ENCODE measurements at places on chromosomes 3 and 15.

DNA sequence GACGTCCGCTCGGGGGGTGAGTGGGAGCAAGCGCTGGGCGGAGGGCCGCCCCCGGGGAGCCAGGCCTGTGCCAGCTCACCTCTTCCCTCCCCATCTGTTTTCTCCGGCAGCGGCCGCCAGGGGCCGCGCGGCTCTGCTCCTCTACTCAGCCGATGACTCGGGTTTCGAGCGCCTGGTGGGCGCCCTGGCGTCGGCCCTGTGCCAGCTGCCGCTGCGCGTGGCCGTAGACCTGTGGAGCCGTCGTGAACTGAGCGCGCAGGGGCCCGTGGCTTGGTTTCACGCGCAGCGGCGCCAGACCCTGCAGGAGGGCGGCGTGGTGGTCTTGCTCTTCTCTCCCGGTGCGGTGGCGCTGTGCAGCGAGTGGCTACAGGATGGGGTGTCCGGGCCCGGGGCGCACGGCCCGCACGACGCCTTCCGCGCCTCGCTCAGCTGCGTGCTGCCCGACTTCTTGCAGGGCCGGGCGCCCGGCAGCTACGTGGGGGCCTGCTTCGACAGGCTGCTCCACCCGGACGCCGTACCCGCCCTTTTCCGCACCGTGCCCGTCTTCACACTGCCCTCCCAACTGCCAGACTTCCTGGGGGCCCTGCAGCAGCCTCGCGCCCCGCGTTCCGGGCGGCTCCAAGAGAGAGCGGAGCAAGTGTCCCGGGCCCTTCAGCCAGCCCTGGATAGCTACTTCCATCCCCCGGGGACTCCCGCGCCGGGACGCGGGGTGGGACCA is 632 bp upstream of the CRELD1 start:
- peak overlapping the region; percentile 72 for H3K27ac ChIP-seq
- peak; percentile 85 for DNase-seq
- H3K27me3 ChIP-seq = no peaks in the 10 kb centered on the region
- peaks cover 34% of the 10 kb centered on the region for H3K36me3 ChIP-seq

DNA sequence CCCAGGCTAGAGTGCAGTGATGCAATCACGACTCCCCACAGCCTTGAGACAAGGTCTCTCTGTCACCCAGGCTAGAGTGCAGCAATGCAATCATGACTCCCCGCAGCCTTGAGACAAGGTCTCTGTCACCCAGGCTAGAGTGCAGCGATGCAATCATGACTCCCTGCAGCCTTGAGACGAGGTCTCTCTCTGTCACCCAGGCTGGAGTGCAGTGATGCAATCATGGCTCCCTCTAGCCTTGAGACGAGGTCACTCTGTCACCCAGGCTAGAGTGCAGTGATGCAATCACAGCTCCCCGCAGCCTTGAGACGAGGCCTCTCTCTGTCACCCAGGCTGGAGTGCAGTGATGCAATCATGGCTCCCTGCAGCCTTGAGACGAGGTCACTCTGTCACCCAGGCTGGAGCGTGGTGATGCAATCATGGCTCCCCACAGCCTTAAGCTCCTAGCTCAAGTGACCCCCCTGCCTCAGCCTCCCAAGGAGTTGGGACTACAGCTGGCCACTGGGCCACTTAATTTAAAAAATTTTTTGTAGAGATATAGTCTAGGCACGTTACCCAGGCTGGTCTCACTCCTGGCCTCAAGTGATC is 26.1 kb downstream of the TFRC start:
- H3K4me3 ChIP-seq = no peak overlapping the region
- peaks cover 46% of the 10 kb centered on the region for H3K36me3 ChIP-seq
- H3K27me3 ChIP-seq = no peaks in the 10 kb centered on the region

DNA sequence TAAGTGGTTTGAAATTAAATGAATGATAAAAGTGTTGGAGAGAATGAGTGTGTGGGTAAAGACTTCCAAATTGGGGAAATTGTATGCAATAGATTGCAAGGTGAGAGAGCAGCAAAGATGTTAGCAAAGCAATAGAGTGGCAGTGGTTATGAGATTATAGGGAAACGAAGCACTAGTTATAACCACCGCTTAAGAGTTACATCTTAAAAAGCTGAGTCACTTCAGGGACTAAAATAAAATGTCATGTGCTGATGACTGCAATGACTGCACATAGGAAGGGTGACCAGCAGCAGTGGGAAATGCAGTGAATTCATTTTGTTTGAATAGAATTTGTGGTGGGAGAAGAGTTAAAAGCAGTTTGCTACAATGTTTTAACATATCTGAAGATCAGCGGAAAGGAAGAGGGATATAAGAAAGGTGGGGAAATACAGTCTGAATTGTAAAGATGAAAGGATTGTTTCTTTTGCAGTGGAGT is 127.3 kb downstream of the RAP2B start:
- H3K27ac ChIP-seq = no peak overlapping the region
- no peaks in the 10 kb centered on the region for H3K36me3 ChIP-seq
- H3K4me3 ChIP-seq = no peak overlapping the region
- H3K4me1 ChIP-seq = peaks cover 2% of the 10 kb centered on the region
- DNase-seq = peak; percentile 70
- no peaks in the 10 kb centered on the region for H3K27me3 ChIP-seq

DNA sequence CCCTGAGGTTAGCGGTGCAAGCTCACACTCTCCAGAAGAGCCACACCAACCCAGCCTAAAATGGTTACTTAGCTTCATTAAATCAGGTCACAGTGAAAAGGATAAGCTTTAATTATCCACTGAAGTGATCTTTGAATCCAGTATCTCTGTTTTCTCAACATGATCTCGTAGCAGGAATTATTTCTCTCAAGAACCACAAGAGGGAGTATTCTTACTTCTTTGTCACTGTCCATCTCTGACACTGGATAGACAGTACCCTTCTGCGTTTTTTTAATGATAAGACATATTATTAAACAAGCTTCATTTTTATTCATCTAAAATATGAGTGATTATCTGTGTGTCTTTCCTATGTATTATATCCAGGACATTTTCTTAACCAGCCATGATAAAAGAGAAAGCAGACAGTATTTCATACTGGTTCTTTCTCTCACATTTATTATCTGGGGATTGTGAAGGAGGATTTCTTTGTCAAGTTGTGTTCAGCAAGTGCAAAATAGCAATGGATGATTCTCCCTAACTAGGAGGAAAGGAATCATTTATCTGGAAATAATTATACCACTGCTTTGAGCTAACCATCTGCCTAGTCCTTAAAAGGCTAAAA is 105.4 kb upstream of the CCDC54 start:
- H3K27me3 ChIP-seq = no peaks in the 10 kb centered on the region
- H3K36me3 ChIP-seq = no peaks in the 10 kb centered on the region
- no peak overlapping the region for H3K27ac ChIP-seq
- DNase-seq = peak; percentile 60
- no peak overlapping the region for H3K4me3 ChIP-seq
- no peaks in the 10 kb centered on the region for H3K4me1 ChIP-seq

GRCh38 chr3:73427048-73427706 is 197.6 kb downstream of the PDZRN3 start:
- no peaks in the 10 kb centered on the region for H3K4me1 ChIP-seq
- no peak overlapping the region for H3K27ac ChIP-seq
- no peaks in the 10 kb centered on the region for H3K27me3 ChIP-seq
- no peak for DNase-seq
- no peak overlapping the region for H3K4me3 ChIP-seq
- no peaks in the 10 kb centered on the region for H3K36me3 ChIP-seq

DNA sequence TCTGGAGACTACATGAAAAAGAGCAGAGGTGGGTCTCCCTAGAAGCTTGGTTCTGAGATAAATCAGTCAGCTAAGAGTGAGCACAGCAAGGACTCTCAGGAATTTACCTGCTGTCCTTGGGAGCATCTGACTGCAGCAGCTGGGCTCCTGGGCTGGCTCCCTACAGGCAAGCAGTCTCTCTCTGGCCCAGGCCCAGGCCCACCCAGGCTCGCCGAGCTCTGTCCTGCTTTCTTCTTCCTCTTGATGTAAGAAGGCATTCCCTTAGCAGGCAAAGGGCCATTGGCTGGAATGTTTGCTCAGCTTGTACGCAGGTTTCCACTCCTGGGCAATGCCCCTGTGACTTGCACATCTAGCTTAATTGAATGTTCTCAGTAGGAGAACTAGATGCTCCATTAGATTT is 4.3 kb upstream of the RBP2 start:
- H3K4me1 ChIP-seq = peaks cover 1% of the 10 kb centered on the region
- no peak overlapping the region for H3K4me3 ChIP-seq
- no peak for DNase-seq
- no peaks in the 10 kb centered on the region for H3K27me3 ChIP-seq

- peaks cover 9% of the 10 kb centered on the region for H3K27me3 ChIP-seq
- H3K4me3 ChIP-seq = no peak overlapping the region
- no peaks in the 10 kb centered on the region for H3K4me1 ChIP-seq
- H3K36me3 ChIP-seq = no peaks in the 10 kb centered on the region
- peak; percentile 73 for DNase-seq
These were observed 84.7 kb downstream of the SEC22A start for GRCh38 chr3:123286308-123287023.

GRCh38 chr15:89632563-89633430 is 22.5 kb downstream of the KIF7 start:
- no peak for DNase-seq
- H3K4me1 ChIP-seq = no peaks in the 10 kb centered on the region
- H3K36me3 ChIP-seq = peaks cover 57% of the 10 kb centered on the region
- H3K27ac ChIP-seq = no peak overlapping the region
- H3K4me3 ChIP-seq = no peak overlapping the region
- no peaks in the 10 kb centered on the region for H3K27me3 ChIP-seq

- DNase-seq = peak; percentile 61
- no peak overlapping the region for H3K4me3 ChIP-seq
- H3K27ac ChIP-seq = no peak overlapping the region
- peaks cover 3% of the 10 kb centered on the region for H3K4me1 ChIP-seq
- no peaks in the 10 kb centered on the region for H3K27me3 ChIP-seq
- H3K36me3 ChIP-seq = no peaks in the 10 kb centered on the region
These were observed 170.7 kb downstream of the DIPK2A start for GRCh38 chr3:144142151-144142840.

DNA sequence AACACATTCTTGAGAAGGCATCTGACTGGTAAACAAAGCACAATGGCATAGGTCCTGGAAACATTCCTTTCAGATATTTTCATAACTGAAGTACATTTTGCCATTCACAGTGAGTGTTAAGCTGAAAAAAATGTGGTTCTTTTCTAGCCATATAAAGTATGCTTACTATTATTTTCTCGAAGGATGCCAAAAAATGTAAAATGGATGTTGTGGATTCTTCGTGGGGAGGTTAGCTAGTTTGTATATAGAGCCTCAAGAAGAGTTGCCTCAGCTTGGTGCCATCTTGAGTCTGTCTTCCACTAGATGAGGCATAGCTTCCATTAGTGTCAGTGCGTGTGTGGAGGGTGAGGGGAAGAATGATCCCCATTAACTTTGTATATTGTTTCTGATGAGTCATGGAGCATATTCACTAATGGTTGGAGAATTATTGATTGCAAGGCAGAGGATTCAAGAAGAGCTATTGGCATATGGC is 4.1 kb downstream of the MBNL1 start:
- H3K36me3 ChIP-seq = no peaks in the 10 kb centered on the region
- H3K27ac ChIP-seq = peak overlapping the region; percentile 81
- peak; percentile 92 for DNase-seq
- H3K4me3 ChIP-seq = no peak overlapping the region
- H3K4me1 ChIP-seq = no peaks in the 10 kb centered on the region

- H3K4me1 ChIP-seq = peaks cover 27% of the 10 kb centered on the region
- H3K27me3 ChIP-seq = no peaks in the 10 kb centered on the region
- H3K36me3 ChIP-seq = peaks cover 9% of the 10 kb centered on the region
- H3K27ac ChIP-seq = no peak overlapping the region
- DNase-seq = no peak
- no peak overlapping the region for H3K4me3 ChIP-seq
These were observed 42.1 kb downstream of the CTDSPL start for GRCh38 chr3:37903734-37904133.

DNA sequence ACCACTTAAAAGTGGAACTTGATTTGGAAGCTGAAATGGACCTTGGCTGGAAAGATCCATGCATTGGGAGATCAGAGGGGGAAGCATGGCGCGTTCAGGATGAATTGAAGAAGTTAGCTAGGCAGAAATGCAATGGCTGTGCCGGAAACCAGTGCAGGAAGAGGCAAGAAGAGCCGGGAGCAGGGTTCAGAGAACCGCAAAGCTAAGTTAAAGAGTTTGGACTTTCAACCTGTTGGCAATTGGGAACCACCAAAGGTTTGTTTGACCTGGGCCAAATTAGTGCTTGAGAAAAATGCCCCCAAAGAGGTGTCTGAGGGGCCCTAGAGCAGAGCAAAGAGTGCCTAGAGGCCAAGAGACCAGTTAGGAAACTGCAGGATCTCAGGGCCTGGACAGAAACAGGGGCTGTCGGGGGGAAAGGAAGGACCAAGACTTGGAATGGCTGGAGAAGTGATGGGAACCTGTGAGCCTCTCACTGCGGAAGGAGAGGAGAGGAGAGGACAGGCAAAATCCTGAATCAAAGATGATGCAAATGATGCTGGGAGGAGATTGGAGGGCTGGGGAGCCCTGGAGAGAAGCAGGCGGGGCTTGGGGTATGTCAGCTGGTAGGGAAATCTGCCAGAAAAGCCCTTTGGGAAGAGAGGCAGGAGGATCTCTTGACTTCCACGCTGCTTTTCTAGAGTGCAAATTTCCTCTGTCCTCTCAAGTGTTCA is 49.3 kb downstream of the FAM174B start:
- H3K36me3 ChIP-seq = no peaks in the 10 kb centered on the region
- no peak for DNase-seq
- no peaks in the 10 kb centered on the region for H3K27me3 ChIP-seq
- no peak overlapping the region for H3K27ac ChIP-seq
- no peaks in the 10 kb centered on the region for H3K4me1 ChIP-seq

DNA sequence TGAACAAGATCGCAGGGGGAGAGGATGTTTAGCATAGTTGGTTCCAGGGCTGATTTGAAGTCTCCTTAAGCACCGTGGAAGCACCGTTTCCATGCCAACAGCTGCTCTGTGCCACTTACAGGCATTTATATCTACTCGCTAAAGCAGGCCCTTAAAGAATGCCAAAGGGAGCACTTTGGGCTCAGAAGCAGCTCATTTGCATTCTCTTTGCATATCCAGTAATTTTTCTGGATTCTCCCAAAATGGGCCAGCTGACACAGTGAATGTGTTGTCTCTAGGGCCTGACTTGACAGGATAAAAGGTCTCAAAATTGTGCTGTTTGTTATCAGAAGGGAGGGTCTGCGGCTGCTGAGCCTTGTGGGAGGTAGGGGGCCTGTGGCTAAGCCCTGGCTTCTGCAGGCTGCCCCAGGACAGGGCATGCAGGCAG is 138.6 kb downstream of the FBLN2 start:
- H3K36me3 ChIP-seq = no peaks in the 10 kb centered on the region
- no peak for DNase-seq
- H3K27me3 ChIP-seq = peaks cover 72% of the 10 kb centered on the region
- no peak overlapping the region for H3K27ac ChIP-seq
- H3K4me3 ChIP-seq = no peak overlapping the region

DNA sequence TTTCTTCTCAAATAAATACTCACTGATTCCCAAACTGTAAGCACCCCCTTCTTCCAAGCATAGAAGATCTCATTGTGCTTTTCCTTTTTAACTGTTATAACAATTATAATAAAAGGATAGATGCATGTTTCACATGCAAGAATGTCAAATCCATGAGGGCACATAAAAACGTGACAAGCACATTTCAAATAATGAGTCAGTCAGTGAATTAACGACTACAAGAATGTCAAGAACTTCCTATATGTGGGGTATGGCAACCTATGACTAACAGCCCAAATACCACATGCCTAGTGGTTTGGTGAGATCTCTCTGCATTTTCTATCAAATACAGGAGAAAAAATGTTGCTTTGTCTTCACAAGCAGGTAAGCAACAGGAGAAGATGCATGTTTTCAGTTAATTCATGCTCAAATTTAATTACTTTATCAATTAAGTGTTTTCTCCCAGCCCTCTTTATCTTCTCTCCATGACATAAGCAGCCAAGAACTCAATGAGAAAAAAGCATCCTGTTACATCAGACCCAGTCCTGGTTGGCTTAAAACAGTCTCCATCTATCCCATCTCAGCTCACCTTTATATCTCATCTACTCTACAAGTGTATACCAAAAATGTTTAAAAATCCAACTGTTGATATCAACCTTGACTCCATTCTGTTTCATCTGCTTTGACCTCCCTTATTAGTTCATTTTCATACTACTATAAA is 181.5 kb upstream of the LMCD1 start:
- no peaks in the 10 kb centered on the region for H3K4me1 ChIP-seq
- H3K27ac ChIP-seq = peak overlapping the region; percentile 19

Data from mesenchymal stem cell (in vitro differentiated cells and primary cell).